ENCODE measurements at places on chromosomes 4 and X.

DNA sequence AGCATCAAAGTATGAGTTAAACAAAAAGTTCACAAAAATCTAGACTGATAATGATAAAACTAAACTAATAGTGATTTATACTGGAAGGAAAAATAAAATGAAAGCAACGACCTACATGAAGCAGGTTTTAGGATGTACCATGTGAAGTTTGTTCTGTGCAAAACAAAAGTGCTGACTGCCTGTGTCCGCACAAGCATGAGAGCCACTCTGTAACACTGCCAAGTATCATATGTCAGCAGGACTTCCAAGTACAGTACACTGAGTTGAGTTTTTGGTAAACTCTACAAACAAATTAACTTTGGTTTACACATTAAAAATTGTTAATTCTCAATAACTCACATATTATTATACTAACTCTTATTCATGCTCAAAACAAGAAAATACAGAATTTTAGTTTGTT, 459.0 kb downstream of the PDGFC start:
- peak; percentile 14 for DNase-seq

DNA sequence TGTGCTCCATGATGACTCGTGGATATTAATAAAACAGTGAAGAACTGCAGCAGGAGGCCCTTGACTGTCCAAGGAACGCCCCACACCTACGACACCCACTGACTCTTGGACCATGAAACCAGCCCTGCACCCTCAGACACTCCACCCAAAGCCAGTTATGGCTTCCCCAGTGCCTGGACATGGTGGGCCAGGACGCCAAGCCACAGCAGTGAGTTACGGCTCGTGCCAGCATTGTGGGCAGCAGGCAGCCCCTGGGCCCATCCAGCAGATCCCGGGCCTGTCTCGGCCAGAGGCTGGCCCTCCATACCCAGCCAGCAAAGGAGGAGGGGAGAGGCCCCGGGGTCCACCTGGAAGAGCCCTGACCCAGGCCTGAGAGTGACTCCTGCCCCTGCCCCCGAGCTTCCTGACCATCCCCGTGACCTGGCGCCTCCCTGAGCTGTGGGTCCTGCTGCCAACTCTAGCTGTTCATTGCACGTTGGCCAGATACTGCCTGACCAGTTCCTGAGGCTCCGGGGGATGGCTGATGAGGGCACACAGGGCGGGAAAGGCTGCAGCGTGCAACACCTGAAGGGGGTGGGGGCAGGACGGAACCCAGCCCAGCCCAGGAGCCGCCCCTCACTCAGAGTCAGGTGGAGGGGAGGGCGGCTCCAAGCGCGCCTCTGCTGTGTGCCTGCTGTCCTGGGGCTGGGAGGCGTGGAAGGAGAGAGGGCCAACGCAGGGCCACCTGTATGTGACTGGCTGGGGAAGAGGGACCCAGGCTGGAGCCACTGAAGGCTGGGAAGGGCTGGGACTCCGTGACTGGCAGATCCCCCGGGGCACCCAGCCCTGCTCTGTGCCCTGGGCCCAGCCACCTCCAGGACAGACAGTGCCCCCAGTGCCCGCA, 739 bp downstream of the SLC49A3 start:
- DNase-seq, result no peak

GRCh38 chrX:13854003-13854402, 37.1 kb upstream of the GPM6B start:
- DNase-seq, result no peak

GRCh38 chrX:22748093-22748999, 251.4 kb upstream of the DDX53 start:
- peak; percentile 25 for DNase-seq

DNA sequence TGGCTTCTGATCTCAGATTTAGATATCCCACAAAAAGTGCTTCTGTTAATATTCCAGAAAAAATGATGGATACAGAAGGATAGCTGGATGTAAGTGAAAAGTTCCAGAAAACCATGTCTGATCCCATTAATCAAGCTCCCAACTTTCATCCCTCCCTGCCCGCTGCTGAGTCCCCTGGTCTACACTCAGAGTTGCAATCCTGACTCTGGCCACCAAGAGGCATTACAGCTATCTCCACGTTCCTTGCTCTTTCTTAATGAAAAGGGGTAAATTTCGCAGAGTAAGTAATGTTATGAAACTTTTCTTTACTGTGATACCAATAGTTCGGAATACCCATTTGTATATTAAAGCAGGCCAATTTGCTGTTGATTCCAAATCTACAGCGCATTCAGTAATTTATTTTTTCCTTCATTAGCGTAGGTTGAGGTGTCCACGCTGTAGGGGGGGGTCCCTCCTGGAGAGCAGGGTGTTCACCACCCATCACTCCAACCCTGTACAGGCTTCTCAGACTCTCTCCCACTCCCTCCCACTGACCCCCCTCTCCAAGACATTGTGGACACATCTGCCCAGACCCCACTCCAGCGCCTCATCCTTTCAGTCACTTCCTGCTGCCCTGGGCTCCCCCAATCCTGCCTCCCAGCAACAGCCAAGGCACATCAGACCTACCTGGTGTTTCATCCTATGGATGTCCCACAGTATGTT, 55.1 kb downstream of the RAB40A start:
- DNase-seq, result peak; percentile 28

GRCh38 chrX:20383477-20383876, 116.8 kb upstream of the RPS6KA3 start:
- DNase-seq, result no peak

- peak; percentile 74 for DNase-seq
These were observed 5.1 kb upstream of the CXCL8 start for GRCh38 chr4:73735231-73735630.

DNA sequence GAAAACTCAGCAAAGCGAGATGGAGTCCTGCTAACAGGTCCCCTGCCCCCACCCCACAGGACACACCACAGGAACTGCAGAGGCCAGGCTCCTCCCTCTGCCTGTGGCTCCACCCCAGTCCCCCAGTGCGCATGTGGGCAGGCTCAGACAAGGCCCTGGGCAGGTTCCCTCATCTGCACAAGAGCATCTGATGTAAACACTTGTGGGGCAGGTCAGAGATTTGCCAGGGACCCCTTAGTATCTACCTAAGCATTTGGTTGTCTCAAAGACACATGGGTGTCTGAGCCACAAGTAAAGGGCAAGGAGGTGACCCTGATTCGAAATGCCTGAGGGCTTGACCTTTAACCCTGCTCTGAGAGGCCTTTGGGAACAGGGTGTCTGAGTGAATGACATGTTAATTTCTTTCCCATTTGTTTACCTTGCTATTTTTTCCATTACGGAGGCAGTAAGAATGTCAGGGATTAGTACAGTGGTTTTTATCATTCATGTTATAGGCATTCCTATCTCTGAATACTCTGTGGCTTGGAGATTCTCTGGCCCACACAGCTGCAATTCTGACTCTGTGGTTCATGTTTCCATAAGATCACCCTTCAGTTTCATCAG, 85.3 kb downstream of the ZNF518B start:
- no peak for DNase-seq

GRCh38 chrX:133415276-133416105, at the start of gene GPC4:
TSS of gene GPC4 (minus strand) at chrX:133415489. CDS start at chrX:133414965, 524 bp downstream.
- peak; percentile 72 for DNase-seq

DNA sequence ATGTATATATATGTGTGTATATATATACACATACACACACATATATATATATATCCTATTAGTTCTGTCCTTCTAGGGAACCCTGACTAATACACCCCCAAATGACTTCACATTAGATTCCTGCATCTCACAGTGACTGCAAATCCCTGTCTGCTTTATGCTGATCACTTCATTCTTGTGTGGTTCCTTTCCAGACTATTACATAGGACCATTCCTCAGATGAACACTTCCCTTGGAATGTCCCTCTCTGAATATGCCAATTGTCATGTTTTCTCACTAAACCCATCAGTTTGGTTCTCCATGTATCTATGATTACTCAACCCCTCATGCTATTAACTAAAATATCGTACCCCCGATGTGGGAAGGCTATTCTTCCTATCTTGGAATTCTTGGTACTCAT, 605.2 kb upstream of the NR3C2 start:
- peak; percentile 16 for DNase-seq

DNA sequence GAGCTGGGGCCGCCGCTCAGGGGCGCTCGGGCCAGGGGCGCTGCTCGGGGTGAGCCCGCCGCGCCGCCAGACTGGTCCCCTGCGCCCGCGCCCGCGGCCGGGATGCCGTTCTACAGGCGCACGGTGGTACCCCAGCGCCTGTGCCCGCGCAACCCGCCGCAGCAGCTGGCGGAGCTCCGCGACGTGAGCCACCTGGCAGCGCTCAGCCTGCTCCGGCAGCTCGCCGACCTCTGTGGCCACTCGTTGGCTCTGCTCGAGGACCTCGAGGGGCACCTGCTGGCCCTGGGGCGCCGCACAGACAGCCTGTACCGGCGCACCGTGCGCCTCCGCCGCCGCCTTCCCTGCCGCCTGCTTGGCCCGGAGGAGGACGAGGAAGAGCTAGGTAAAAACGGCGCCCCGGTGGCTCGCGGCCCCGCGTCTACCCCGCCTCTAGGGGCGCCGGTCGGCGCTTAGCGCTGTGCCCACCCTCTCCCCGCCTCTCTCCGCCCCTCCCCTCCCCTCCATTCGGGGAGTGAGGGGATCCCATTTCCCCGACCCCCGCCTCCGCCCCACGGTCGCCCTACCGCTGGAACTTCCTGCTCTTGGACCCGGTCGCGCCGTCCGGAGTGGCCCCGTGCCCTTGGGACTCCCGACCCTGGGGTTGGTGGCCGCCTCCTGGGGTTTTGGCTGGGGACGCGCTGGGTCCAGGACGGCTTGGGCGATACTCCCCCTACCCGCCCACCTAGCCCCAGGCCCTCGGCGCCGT, 513 bp downstream of the NHSL2 start:
- DNase-seq, result no peak

GRCh38 chrX:113675278-113675677, 834.6 kb upstream of the AMOT start:
- peak; percentile 0 for DNase-seq

GRCh38 chrX:16488959-16489358, 161.0 kb upstream of the S100G start:
- no peak for DNase-seq

- DNase-seq, result no peak
These were observed 2.9 kb downstream of the TMEM129 start for GRCh38 chr4:1718095-1718850.

DNA sequence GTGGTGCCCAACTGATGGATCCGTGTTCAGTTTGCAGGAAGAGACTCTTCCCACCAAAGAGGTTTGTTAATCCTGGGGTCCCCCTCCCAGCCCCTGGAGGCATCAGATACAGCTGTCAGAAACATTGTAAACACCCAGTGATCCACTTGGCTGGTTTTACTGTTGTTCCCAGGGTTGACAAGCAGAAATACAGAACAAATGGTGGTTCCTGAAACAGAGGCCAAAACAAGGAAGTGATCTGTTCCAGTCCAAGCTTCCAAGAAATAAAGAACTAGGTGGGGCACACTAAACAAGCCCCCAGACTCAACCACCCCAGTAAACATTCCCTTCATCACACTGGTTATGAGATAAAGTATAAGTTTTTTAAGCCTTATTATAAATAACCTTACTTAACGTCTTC, 1.4 kb downstream of the TMLHE start:
- no peak for DNase-seq

DNA sequence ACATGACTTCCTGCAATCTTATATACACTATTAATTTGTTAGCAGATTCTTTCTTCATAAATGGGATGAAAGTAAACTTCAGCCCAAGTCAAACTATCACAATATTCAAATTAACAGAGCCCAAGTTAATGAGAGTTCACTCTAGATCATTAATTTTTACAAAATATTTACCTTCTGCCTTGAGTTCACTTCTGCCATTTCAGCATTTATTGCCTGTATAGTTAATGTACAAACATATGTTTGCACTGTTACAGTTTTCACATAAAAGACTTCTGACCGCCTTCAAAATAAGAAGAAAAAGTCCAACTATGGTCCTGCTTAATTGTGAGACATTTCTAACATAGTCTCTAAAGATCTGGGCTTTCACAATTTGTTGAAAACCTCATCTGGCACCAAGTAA, 46.9 kb downstream of the GPC3 start:
- DNase-seq, result no peak

DNA sequence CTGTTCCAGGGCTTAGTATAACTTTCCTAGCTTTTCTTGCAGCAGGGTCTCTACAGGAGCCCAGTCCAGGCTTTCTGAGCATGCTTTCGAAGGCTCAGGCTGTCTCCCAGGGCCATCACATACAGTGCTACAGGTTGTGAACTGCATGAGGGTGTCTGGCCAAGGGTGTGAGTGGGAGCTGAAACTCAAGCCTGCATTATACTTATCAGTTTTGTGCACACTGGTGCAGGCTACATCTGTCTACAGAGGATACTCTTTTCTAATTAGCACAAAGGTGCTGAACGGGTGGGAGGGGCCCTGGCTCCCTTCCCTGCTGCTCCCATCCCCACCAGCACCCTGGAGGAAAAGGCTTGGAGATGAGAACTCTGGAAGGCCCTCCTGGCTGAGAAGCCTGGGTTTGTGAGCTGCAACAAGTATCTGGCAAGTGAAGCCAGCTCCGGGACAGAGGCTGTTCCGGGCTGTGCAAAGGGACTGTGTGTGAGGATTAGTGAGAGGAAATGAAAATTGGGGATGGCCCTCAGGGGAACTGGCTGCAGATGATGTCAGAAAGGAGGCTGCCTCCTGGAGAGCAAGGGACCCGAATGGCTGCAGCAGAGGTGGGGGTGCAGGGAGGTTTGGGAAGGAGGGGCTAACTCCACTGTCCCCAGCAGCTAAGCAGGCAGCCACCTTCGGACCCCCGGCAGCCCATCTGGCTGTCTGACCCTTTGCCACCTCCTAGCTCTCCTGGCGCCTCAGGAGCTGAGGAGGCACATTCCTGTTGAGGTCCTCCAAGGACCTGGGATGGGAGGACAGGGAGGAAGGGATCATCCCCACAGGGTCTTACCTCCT, 68.5 kb downstream of the EFNB1 start:
- no peak for DNase-seq

DNA sequence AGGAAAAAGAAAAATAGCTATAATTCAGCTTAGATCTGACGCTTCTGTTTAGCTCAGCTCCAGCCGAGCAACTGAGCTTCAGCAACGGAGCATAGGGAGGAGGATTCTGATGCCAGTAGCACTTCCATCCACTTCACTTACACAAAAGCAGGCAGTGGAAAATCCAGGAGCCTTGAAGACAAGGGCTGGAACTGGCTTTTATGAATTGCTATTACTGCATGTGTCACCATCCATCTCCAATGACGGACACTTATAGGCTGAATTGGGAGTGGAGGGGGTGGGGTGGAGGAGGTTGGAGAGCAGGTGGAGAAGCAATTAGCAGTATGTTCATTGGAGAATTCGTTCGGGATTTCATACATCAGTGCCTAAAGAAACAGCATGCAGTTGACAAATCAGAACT, 15.6 kb downstream of the ENOX2 start:
- DNase-seq, result no peak

- DNase-seq, result no peak
These were observed 32.5 kb downstream of the ETDB start for GRCh38 chrX:135087867-135088266.

DNA sequence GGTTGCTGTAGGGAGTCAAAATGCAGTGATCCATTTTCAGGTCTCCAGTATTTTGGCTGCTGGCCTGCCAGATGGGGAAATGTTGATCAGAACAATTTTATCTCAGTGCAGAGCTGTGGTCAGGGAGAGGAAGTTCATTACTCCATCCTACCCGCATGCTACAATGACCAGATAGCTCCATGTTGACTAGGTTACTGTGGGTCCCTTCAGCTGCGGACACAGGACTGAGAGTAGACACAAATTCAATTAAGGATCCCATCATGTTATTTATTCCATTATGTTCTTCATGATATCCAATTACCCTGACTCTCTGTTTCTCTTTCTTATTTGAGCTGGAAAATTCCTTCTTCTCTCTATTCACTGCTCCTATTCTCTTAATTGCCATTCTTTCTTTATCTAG, 16.3 kb downstream of the SYNPO2 start:
- DNase-seq, result no peak

GRCh38 chr4:673349-674091, 556 bp downstream of the ATP5ME start:
- no peak for DNase-seq

- DNase-seq, result peak; percentile 14
These were observed 67.9 kb upstream of the SOX3 start for GRCh38 chrX:140572724-140573123.
